Stimulated activated CD4-positive, alpha-beta T cell treated with anti-CD3 and anti-CD28 coated beads, Interleukin-15, amount 100 ng/mL, for 48 hours (primary cell): ENCODE measurements at places on chromosomes 1 and 21.

GRCh38 chr1:53467391-53467790, 8.2 kb downstream of the DMRTB1 start:
- no peak for DNase-seq

DNA sequence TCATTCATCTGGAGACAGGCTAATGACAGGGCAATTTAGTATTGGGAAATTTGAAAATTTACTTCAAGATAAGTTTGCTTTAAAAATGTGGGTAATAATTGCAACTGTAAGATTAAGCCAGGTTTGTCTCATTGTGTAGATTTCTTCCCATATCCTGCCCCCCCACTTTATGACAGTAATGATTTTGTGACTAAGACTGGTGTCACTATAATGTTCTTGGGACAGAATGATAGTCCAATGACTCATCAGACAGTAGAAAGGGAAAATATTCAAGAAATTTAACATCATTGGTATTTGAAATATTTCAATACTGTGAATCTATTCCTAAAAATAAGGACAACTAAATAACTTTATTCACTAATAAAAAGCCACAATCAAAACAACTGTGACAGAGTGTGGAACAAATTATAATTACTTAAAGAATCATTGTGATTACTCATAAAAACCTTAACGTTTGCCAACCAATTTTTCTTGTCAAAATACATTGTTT, 36.7 kb downstream of the FH start:
- DNase-seq = no peak

GRCh38 chr1:183886083-183886828, 81.3 kb downstream of the RGL1 start:
- no peak for DNase-seq

GRCh38 chr1:183275322-183275721, 89.3 kb downstream of the LAMC2 start:
- DNase-seq = no peak

DNA sequence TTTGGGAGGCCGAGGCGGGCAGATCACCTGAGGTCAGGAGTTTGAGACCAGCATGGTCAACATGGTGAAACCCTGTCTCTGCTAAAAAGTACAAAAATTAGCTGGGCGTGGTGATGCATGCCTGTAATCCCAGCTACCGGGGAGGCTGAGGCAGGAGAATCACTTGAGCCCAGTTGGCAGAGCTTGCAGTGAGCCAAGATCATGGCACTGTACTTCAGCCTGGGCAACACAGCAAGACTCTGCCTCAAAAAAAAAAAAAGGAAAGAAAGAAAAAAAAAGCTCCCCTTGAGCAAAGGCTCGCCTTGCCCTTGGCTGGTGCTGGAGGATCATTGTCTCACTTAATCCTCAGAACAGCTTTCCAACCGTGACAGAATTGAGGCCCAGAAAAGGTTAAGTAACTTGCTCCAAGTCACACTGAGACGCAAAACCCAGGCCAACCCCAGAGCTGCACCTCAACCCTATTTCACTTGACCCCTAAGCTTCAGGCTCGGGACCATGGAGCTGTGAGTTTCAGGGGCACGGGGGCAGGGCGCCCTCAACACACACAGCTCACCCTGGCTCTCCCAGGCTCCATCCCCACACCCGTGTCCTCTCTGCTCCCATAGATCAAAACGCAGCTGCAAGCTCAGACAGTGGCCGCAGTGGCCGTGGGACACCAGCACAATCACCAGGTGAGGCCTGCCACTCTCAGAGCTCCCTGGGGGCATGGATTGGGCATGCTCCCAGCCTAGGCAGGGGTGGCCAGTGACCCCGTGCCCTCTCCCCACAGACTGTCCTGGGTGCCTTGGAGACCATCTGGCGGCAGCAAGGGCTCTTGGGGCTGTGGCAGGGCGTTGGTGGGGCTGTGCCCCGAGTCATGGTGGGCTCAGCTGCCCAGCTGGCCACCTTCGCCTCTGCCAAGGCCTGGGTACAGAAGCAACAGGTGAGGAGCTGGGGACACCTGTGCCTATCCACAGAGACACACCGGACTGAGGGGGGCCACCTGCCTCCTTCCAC, 1.6 kb downstream of the SLC25A34 start:
- DNase-seq = no peak

DNA sequence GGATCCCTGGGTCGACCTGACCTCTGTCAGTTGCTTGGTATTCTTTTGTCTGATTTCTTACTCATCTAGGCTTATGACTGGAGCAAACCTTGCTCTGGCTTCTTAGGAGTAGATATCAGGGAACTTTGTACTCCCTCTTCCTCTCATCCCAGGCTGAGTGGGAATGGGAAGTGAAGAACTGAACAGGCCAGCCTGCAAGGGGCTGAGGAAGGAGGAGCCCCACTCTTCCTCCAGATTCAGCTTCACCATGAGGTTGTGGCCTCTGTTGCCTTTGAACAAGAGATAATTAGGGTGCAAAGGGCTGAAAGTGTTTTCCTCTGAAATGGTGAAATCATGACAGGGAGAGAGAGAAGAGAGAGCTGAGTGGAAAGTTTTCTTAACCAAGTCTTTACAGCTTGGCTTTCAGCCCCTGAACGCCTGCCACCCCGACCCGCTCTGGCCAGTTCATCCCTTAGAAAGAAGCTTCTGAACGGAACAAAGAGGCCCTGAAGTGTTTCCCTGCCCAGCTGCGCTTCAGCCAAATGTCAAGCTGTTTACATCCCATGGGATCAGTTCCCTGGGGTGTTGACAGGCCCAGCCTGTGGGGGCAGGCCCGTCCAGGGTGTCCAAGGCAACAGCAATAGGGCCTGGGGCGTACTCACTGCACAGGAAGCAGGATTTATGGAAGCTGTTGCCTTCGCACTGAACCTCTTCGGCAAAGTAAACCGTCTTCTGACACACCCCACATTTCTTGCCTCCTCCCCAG, 11.2 kb downstream of the CSRP1 start:
- DNase-seq = no peak

DNA sequence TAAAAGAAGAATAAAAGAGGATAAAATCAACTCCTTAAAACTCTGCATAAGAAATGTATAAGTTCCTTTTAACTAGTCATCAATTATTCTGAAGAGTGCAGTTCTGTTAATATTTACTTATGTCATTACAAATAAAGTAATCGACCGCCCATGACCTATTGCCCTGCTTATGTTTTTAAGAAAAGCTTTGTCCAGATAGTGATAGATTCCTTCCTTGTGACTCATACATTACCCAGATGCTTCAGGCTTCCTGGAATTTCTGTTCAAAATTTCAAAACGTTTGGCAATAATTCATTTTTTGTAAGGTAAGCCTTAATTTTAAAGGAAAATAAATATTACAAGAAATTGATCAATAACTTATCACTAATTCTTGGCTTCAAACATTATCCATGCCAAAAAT, 918.2 kb upstream of the ADGRL2 start:
- no peak for DNase-seq

- no peak for DNase-seq
These were observed 1.9 kb downstream of the SLC25A44 start for GRCh38 chr1:156195853-156196252.

DNA sequence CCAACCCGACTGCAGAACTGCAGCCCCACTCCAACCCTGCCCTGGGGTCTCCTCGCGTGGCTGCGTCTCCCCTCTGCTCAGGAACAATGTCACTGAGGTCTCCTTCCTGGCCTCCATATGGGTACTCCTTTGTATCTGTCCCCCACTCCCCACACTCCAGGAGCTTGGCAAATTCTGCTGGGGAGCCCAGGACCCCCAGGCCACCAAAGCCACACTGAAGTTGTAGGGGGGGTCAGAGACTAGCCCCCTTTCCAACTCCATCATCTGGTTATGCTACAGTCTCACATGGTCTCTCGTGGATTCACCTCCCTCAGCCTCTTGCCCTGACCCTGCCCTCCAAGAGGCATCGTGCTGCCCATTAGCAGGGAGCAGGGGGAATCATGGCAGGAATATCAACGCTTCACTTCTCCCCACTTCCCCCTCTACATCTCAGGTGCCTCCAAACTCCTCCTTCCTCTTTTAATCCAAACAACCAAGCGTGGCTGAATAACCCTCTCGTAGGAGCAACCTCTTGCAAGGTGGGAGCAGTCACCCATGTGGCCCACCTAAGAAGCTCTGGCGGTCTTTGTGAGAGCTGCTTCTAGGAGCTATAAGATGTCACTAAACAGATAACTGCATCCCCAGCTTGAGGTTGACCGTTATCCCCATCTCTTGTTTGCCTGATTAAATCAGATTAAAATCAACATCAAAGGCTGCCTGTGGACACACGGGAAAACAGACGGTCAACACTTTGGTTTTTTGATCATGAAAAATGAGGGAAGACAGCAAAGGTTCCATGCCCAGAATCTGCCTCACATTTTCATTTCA, 86.4 kb downstream of the MIS18A start:
- DNase-seq = no peak

GRCh38 chr1:21624571-21625389, 44.4 kb downstream of the RAP1GAP start:
- no peak for DNase-seq

DNA sequence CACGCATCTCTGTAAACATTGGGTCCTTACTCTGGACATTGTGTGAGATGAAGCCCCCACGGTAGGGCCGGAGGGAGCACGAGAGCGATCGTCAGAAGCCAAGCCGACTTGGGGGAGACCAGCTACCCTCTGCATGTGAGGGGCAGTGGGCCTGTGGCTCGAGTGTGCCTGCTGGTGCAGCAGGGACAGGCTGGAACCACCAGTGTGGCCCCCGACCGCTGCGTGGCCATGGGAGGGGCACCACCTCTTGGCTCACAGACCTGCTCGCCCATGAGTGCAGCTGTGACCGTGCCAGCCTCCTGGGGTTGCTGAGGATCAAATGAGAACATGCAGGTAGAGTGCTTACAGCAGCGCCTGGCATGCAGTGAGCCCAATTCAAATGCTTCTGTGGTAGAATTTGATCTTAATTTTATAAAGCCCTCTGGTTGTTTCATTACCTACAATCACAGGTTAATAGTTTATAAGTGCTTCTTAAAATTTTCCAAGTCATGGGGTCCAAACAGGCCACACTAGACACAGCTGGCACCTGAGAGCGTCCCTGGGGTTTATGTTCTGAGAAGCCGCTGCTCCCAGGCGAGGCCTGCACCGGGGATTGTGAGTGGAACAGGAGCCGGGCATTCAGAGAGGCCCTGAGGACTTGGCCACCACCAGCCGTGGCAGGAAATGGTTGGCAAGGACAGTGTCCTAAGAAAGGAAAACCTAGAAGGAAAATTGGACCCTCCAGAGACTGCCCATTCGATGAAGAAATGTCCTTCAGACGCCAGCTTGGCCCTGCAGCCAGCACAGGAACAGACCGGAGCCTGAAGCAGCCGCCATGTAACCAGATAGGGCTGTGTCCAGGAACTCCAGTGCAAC, 22.6 kb upstream of the ADARB1 start:
- DNase-seq = no peak

- DNase-seq = no peak
These were observed 1.7 kb upstream of the CCNL2 start for GRCh38 chr1:1400576-1401456.

DNA sequence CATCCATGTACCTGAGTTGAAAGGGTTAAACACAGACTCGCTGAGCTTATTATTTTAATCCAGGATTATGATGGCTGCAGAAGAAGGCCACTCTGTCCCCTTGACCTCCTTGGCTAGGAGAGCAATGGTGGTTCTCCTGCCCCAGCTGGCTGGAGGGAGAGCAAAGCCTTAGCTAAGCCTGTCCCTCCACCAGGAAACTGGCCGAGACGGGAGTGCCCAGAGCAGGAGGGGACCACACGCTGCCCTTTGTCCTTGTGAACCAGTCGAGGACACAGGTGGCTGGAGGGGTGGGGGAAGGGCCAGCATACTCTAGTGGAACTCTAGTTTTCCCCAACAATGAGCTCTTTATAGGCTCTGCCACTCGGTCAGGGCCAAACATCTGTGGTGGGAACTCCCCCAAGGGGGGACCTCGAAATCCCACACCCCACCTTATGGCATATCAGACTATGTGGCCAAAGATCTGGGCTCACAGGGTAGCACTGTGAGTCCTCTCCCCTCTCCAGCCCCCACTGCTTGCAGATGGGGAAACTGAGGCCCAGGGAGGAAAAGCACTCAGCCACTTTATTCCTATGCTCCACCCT, 12.9 kb downstream of the KIAA1614 start:
- no peak for DNase-seq

DNA sequence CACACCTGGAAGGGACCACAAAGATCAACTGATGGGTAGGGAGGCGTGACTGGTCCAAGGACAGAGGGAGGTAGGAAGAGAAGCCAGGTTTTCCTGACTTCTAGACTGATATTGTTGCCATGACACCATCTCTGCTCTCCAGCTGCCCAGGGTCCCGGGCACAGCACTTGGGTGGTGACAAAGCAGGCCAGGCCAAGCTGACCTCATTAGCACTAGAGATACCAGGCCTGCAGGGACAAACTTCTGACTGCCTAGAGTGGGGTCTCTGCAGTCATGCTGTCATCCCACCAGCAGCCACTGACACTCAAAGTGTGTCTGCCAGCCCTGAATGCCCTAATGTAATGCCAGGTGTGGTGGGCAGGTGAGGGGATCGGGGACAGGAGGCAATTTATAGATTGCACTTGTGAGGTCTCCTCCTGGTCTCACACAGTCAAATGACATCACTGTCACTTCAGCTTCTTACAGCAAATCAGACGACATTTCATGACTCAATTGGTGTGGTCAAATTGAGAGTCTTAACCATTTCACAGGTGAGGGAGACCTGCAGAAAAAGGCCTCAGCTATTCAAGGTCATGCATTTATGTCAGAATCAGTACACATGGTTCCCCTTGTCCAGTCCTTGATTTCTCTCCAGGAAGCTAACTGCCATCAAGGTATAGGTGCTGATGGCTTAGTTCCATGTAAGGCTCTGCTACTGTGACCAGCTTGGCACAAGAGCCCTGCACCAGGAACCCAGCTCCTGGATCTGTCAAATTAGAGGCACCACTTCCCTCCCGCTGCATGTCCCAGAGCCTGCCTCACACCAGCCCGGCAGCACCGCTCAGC, 2.7 kb downstream of the SLC9A1 start:
- DNase-seq = no peak

DNA sequence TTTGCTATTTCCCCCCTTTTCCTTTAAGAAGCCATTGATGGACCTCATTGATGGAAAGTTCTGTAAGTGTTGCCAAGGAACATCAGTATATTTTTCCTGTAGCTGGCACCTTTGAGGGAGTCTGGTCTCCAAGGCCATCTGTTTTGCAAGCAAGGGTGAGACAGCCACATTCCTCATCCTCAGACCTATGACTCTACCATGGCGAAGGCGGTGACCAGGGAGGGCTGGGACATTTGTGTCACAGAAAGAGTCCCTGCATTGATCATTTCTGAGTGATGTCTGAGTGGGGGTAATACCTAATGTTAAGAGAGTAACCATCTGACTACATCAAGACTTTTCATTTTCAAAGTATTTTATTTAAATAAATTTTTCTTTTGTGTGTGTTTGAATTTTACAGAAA, 35.4 kb downstream of the KIAA0040 start:
- no peak for DNase-seq
